ENCODE measurements at places on chromosomes 2 and 18. TPM values are rescaled to one million over a fixed set of nuclear protein-coding genes. Genes with fewer than 3 reads are reported as not detected.

CXCR4 gene
- not detected for total RNA-seq

TMEM247 gene
- total RNA-seq: not detected

CHN1 gene
- 61.4 TPM for total RNA-seq

ZNF385B gene
- not detected for total RNA-seq

GPR75 gene
- total RNA-seq: 1.8 TPM

TRIM43 gene
- total RNA-seq: not detected

PRSS56 gene
- not detected for total RNA-seq

SPP2 gene
- not detected for total RNA-seq

GLI2 gene
- total RNA-seq: 4.9 TPM

KLHL14 gene
- not detected for total RNA-seq

SP110 gene
- total RNA-seq: 12.6 TPM

ZNF2 gene
- 3.5 TPM for total RNA-seq

ARHGAP25 gene
- 9.4 TPM for total RNA-seq

DUSP19 gene
- total RNA-seq: 5.8 TPM

TMEFF2 gene
- total RNA-seq: not detected

DLX1 gene
- total RNA-seq: not detected

CCL20 gene
- total RNA-seq: 0.18 TPM

TBR1 gene
- total RNA-seq: not detected

ATG9A gene
- 49.9 TPM for total RNA-seq

TTC31 gene
- 31.2 TPM for total RNA-seq

IL1A gene
- total RNA-seq: under 0.01 TPM

RAD51AP2 gene
- total RNA-seq: not detected

ASB18 gene
- not detected for total RNA-seq

SDC1 gene
- total RNA-seq: 26.1 TPM

PSD4 gene
- total RNA-seq: 4.6 TPM

ACVR1 gene
- total RNA-seq: 17.9 TPM

PID1 gene
- 2.5 TPM for total RNA-seq

DES gene
- 83.3 TPM for total RNA-seq

CXCR2 gene
- total RNA-seq: not detected

SIX2 gene
- not detected for total RNA-seq

REG3G gene
- not detected for total RNA-seq

TMEM182 gene
- total RNA-seq: 4.3 TPM

PCBP1 gene
- total RNA-seq: 96.6 TPM

CDH7 gene
- total RNA-seq: not detected

TTN gene
- total RNA-seq: under 0.01 TPM

LINC00305 gene
- not detected for total RNA-seq

TTC32 gene
- 1.2 TPM for total RNA-seq

MROH2A gene
- total RNA-seq: not detected

MEX3C gene
- 20.5 TPM for total RNA-seq

WDR35 gene
- 6.0 TPM for total RNA-seq

CHST9 gene
- total RNA-seq: not detected

ANKRD12 gene
- total RNA-seq: 5.7 TPM

ITPRIPL1 gene
- 1.4 TPM for total RNA-seq

GCKR gene
- total RNA-seq: not detected

Data from myometrial cell (primary cell).